Esophagus squamous epithelium (tissue), 5 donors: ENCODE measurements at places on chromosomes 6 and 20.

DNA sequence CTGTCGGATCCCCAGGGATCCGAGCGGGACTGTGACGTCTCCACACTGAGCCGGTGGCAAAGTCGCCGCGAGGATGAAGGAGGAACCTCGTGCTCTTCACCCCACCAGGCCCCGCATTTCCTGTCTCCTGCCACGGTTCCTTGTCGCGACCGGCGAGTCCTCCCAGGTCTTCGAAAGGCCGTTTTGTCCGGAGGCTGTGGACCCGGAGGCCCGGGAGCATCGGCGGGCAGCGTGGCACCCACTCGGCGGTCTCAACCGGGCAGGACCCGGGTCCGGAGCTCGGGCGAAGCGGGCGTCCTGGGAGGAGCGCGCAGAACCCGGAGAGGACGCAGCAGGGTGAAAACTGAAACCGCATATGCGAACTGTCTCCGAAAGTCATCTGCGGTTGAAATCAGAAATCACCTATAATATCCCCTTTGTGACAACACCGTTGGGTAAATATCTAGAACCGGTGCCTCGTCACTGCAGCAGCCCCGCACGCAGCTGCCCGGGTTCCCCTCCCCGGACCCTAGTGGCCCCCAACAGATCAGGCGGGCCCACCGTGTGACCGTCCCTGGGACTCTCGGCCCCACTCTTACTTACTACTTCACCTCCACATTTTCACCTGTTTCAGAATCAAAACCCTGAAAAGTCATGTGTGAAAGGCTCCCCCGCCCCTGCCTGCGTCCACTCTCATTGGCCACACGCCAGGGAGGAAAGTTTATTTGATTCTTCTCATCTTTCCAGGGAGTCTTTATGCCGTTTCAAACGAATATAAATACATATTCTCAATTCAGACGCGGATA lies 3.1 kb upstream of the ULBP2 start:
- DNase-seq: no peak

DNA sequence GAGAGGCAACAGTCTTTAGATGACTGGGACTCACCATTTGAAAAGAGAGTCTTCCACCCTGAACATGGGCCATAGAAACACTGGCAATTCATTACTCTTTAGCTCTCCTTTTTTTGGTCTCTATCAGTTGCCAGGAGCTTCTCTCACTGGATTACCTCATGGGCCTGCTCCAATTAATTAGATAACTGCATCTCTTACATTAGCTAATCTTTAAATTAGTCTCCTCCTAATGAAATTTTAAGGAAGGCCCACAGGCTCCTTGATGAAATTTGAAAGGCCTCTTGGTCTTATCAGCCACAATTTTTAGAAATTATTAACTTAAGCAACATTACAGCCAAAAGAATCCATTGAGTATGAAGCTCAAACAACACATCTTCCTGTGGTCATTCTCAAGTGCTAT lies 184.4 kb downstream of the UNC5CL start:
- no peak for DNase-seq

- no peak for DNase-seq
These were observed 52.0 kb downstream of the ME1 start for GRCh38 chr6:83378621-83379388.

GRCh38 chr6:92647630-92648029 lies 771.7 kb downstream of the EPHA7 start:
- DNase-seq: no peak

GRCh38 chr6:68740828-68741500 lies 105.9 kb downstream of the ADGRB3 start:
- no peak for DNase-seq

- DNase-seq: no peak
These were observed 737.9 kb upstream of the SLC35B3 start for GRCh38 chr6:9173229-9173628.

- DNase-seq: no peak
These were observed 356.9 kb downstream of the ARHGAP18 start for GRCh38 chr6:129353067-129353466.

DNA sequence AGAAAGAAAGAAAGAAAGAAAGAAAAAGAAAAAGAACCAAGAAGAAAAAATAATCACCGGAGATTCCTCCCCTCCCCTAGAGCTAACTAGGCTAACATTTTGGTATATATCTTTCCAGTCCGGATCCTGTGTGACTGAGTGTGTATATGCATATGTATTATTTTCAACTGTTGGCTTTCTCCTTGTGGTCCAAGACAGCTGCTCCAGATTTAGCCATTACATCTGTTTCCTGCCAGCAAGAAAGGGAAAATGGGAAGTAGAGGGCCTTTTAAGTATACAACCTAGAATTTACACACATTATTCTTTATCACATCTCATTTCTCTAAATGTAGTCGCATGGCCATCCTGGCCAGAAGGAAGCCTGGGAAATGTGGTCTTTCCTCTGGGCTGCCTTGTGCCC lies 15.2 kb downstream of the SLC52A3 start:
- DNase-seq: no peak

- no peak for DNase-seq
These were observed 7.3 kb downstream of the COL10A1 start for GRCh38 chr6:116118608-116119007.

- no peak for DNase-seq
These were observed 375.9 kb upstream of the TSHZ2 start for GRCh38 chr20:52596256-52596655.

DNA sequence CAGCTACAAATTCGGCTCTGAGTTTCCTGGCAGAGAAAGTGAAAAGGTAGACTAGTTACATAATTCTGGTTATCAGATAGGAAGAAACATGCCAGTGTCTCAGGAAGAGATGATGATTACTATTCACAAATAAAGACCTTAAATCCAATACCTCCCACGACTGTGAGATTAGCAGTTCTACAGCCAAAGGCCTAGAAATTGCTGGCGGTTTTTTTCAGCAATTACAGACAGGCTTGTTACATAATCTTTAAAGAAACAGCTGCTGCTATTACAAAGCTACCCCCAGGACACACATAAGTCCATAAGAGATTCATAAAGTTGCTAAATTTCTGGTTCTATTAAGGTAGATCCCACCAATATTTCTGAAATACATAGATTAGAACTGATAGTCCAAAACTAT lies 40.2 kb downstream of the PIGU start:
- DNase-seq: no peak

GRCh38 chr6:53451165-53451564 lies 93.7 kb downstream of the GCLC start:
- DNase-seq: no peak

DNA sequence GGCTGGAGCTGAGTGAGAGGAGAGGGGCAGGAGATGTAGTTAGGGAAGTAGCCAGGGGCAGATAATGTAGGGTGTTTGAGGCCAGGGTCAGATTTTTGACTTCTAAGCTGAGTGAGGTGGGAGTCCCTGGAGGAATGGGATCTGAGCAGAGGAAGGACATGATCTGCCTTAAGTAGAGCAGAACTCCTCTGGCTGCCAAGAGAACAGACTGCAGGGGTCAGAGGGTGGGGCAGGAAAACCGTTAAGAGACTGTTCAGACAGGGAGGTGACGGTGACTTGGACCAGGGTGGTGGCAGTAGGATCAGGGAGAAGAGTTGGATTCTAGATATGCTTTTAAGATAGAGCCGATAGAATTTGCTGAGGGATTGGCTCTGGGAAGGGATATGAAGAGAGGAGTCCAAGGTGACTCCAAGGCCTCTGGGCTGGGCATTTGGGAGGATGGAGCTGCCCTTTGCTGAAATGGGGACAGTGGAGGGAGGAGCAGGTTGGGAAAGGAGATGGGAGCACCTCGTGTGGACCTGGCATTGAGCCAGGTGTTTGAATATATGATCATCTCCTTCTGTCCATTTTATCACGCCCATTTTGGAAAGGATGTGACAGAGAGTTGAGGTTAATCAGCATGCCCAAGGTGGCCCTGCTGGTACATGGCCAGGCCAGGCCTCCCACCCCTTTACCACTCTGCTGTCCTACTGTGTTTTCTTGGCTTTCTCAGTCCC lies 18.8 kb downstream of the EYA2 start:
- no peak for DNase-seq

- no peak for DNase-seq
These were observed 190.2 kb downstream of the TSHZ2 start for GRCh38 chr20:53162251-53162835.

- DNase-seq: no peak
These were observed 841.6 kb upstream of the GJE1 start for GRCh38 chr6:141290941-141291721.

DNA sequence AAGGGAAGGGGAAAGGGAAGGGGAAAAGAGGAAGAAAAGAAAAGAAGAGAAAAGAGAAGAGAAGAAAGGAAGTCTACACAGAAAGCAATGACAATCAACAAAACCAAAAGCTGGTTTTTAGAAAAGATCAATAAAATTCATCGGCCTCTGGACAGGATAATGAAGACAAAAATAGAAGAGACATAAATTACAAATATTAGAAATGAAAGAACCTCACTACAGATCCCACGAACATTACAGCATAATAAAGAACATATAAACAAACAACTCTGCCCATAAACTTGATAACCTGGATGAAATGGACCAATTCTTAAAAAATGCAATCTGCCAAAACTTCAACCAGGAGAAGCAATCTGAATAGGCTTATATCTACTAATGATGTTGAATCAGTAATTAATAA lies 20.7 kb upstream of the ASF1A start:
- DNase-seq: no peak

GRCh38 chr20:2101057-2101864 lies at the start of gene STK35:
STK35 (plus strand) TSS chr20:2101827; CDS start chr20:2101882, 55 bp downstream.
- no peak for DNase-seq

DNA sequence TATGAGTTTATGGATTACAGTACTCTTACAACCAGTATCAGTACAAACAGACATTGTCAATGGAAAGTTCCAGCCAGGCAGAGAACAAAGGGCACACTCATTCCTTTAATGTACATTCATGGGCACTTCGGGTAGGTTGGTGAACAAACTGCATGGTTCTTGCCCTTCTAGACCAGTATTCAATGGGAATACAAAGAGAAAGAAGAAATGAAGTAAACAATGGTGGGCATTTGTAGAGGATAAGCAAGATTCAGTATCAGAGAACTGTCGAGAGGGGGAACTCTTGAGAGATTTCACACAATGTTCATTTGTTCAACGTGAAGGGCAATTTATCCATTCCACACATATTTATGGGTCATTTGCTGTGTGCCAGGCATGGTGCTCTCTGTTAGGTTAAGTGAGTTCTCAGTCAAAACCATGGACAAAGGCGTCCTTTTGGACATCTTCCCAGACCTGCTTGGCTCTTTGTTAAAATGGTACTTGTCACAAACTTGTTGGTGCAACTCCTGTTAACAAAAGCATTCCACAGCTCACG lies 714.8 kb downstream of the DHX35 start:
- DNase-seq: no peak

DNA sequence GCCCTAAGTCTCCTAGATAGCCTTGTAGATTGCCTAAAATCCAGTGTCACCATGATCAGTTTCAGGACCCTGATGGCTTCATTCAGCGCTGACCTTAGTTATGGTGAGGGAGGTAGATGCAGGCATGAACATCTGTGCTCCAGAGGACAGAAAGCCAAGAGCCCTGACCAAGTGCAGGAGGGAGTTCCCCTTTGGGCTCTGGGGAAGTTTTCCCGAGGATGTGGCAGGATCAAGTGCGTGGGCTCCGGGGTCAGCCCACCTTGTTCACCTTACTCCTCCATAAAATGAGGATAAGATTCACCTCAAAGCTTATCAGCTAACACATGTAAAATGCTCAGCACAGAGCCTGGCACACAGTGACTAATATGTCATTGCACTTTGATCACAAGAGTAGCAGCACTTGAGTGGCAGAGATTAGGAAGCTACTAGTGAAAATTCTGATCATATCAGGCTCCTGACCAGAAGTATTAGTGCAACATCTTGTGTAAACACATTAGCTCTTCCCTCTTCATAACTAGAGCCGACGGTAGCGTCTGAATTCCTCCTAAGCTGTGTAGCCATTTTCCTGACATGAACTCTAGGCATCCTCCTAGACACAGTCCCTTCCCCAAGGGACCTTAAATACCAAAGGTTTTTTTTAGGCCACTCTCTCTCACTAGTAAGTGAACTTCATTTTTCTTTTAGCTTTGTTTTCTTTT lies 125.2 kb downstream of the SULF2 start:
- no peak for DNase-seq

GRCh38 chr6:145830612-145831011 lies 16.0 kb upstream of the FBXO30 start:
- no peak for DNase-seq
